T-helper 22 cell (primary cell): ENCODE measurements at places on chromosomes 2 and 18.

DNA sequence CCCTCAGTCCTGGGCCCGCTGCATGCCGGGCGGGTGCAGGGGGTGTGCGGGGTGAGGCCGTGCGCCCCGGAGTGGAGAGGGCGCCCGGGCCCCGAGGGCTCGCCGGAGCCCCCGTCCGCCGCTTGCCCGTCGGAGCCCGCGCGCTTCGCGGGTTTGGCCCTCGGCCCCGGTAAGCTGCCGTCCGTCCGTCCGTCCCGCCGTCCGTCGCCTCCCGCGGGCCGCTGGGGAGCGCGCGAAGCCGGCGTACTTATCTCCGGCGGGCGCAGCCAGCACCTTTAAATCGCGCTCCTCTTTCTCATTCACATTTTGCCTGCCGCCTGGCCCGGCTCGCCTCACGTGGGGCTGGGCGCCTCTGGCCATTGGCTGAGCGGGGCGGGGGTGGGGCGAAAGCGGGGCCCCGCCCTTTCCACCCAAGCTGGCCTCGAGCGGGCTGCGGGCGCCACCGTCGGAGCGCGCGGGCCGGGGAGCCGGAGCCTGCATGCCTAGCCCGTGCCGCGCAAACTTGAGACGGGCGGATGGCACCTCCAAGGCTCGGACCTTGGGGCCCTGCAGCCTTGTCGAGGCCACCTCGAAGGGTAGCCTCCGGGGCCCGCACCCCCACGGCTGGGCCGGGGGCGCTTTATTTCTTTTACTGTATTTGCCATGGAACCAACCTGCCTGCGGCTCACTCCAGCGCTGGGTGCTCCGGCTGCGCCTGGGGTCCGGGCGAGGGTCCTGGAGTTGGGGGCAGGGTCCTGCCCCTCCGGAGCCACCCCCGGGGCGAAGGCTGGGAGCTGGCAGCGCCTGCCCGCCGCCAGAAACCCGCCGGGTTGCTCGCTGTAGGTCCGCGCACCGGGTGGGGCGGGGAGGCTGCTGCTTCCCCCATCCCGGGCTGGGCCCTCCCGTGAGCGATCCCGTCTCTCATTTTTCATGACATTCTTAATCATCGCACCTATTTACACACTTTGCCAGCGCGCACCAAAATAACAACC lies at the start of gene GBX2:
TSS of gene GBX2 (minus strand) at position 277 of the 971 bp plus-strand sequence. CDS start 415 bp downstream, outside the sequence.
- no peak for DNase-seq

- no peak for DNase-seq
Observed at GRCh38 chr2:6999211-6999877, 82.1 kb downstream of the RNF144A start.

GRCh38 chr2:109188496-109188890 lies 59.5 kb downstream of the SH3RF3 start:
- no peak for DNase-seq

DNA sequence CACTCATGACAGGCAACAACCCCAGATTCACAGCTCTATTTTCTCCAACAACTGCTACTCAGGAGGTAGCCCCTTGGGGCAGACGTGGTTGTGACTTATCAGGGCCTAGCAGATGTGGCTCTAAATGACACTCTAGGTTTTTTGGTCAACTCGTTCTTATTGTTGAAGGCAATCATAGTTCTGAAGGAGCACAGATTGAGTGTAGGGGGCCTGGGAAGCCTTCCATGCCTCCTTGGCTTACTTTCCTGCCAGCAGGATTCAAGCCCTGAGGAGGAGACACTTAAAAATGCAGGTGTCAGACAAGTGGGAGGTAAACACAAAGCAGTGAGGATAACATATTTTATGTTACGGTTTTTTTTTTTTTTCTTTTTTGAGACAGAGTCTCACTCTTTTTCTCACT lies 23.5 kb upstream of the SUCLG1 start:
- DNase-seq: no peak

- no peak for DNase-seq
Observed at GRCh38 chr2:109151519-109151918, 22.5 kb downstream of the SH3RF3 start.

DNA sequence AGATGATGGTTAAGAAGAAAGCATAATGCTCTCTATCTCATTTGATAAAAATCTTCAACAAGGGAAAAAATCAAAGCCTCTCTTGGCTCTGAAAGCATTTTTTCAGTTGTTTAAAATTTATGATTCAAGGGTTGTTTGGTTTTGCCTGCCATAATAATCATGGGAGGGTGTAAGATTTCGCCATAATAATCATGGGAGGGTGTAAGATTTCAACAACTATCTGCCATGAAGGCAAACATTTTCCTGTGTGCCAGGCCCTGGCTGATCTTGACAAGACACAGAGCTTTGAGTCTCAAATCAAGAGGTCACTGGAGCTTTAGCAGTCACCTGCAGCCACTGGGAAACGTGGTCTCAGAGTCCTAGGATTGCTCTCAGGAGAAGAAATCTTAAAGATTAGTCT lies 175.1 kb upstream of the PIEZO2 start:
- no peak for DNase-seq

DNA sequence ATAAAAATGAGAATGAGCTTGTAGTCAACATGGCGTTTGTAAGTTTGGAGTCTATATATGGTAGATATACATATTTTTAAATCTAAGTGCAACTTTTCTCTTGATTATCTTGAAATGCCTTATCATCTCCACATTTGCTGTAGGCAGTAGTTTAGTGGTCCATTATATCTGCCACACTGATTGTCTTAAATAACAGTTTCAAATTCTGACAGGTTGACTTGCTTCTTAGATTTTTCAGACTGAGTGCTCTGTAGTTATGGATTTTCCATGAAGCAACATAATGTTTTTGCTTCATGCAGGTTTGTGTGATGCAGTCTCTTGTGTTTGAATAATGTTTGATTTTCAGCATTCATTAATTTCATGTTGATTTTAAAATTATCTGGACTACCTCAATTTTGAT lies 12.3 kb downstream of the PARD3B start:
- no peak for DNase-seq

- DNase-seq: no peak
Observed at GRCh38 chr2:45278365-45279078, 269.3 kb upstream of the SIX2 start.

DNA sequence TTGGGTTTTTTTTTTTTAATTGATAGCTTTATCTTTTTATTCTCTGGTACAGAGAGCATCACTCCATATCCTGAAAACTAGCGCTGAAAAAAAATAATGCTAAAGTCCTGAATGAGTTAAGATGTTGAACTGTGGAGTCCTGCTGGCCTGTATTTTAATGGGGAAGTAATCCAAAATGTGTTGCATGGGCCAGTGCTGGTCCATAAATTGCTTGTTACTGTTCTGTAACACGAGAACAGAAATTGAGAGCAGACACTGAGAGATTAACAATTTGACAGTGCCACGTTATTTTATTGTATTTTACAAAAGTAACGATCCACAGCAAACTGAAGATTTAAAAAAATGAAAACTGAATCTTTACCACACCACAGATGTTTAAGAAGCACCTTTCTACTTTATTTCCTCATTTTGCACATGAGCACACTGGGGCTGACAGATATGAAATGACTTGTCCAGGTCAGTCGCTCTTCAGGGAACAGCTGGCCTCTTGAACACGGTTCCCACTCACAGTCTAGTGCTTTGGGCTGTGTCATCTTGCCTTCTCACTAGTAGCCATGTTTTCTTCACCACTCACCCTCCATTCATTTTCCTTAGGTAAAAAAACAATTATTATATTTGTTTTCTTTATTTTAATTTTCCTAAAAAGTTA lies 35.3 kb downstream of the ZCCHC2 start:
- DNase-seq: no peak

DNA sequence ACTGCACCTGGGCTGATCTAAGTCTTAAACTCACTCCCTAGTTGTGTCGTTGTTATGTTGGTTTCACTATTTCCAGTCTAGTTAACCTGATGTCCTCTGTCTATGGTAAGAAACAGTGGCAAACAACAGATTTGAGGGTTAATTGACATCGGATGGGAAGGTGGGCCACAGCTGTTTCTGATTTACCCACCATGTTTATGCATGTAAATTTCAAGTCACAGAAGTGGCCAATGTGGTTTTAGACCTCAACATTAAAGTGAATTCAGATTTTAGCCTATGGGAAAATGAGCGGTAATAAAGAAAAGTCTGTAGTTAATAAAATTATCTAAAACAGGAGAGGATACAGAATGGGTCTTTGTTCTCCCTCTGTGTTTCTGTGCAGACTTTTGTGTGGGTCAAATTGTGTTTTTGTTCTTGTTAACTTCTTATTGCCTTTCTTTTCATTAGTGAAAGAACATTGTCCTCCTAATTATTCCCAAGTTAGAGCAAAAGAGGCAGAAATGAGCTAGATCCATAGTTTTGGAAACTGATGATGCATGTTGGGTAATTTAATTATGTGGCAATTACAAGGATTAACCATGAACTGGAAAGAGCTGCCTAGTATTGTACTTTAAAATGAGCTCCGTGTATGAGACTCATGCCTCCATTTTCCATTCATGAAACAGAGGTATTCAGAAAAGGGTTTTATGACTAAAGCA lies 83.2 kb downstream of the LAMA3 start:
- no peak for DNase-seq

GRCh38 chr2:235765181-235765820 lies 271.5 kb downstream of the AGAP1 start:
- no peak for DNase-seq

- no peak for DNase-seq
Observed at GRCh38 chr2:215917953-215918620, 95.3 kb downstream of the MREG start.

GRCh38 chr2:205751569-205752031 lies 69.3 kb downstream of the NRP2 start:
- no peak for DNase-seq

DNA sequence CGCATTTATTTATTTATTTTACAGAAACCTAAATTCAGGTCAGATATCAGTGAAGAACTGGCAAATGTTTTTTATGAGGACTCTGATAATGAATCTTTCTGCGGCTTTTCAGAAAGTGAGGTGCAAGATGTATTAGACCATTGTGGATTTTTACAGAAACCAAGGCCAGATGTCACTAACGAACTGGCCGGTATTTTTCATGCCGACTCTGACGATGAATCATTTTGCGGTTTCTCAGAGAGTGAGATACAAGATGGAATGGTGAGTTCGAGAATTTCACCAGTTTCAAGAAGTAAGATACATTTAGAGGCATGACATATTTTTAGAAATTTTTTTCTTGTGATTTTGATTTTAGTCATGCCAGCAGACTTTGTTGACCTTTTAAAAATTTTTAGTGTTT lies 4.6 kb downstream of the CDCA7 start:
- DNase-seq: no peak

- DNase-seq: no peak
Observed at GRCh38 chr2:200450288-200450687, 59.6 kb downstream of the KCTD18 start.

- DNase-seq: no peak
Observed at GRCh38 chr18:51630706-51631105, 433.2 kb upstream of the MEX3C start.

- no peak for DNase-seq
Observed at GRCh38 chr2:238496756-238497609, 70.3 kb downstream of the ASB1 start.

- DNase-seq: no peak
Observed at GRCh38 chr2:14952400-14952963, 320.0 kb downstream of the LRATD1 start.
